ENCODE measurements at places on chromosomes 11 and 22.

GRCh38 chr11:127369356-127369755, 368.8 kb upstream of the KIRREL3 start:
- DNase-seq, result no peak

GRCh38 chr22:26321469-26321913, 107.6 kb upstream of the ASPHD2 start:
- no peak for DNase-seq

DNA sequence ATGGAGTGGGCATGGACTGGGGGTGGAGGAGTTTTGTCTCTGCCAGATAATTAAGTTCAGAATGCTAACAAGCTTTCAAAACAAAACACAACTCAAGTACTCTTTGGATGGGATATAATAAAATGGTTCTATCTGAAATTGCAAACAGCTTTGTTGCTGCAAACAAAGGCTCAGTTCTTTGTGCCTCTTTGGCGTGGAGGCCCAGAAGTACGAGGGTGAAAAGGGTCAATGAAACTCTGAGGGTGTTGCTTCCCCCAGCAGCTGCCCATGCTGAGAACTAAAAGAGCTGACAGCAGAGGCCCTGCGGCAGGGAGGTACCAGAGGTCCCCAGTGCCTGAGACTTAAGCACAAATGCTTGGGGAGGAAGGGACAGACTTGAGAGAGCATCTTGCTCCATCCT, 26.5 kb upstream of the IGSF22 start:
- no peak for DNase-seq

GRCh38 chr11:43931717-43932039, 10.8 kb upstream of the C11orf96 start:
- no peak for DNase-seq

Data from choroid plexus epithelial cell (primary cell).